ENCODE measurements at places on chromosomes 4 and X.

DNA sequence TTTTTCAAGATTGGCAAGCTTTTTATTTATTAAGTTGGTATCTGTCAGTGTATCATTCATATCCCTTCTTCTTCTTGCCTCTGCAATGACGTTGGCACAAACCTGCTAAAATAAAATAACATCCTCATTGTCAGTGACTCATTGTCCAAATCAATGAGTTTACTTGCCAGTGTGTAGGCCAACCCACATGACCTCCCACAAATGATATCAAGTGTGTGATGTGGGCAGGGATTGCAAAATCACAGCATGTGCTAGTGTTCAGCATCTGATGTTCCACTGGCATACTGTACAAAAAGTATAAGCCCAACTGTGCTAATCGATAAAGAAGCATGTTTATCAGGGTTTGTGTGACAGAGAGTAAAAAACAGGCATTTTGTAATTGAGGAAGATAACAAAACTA is 25.5 kb downstream of the GPAT3 start:
- H3K36me3 ChIP-seq: no peaks in the 10 kb centered on the region
- no peaks in the 10 kb centered on the region for H3K27me3 ChIP-seq
- DNase-seq: no peak

DNA sequence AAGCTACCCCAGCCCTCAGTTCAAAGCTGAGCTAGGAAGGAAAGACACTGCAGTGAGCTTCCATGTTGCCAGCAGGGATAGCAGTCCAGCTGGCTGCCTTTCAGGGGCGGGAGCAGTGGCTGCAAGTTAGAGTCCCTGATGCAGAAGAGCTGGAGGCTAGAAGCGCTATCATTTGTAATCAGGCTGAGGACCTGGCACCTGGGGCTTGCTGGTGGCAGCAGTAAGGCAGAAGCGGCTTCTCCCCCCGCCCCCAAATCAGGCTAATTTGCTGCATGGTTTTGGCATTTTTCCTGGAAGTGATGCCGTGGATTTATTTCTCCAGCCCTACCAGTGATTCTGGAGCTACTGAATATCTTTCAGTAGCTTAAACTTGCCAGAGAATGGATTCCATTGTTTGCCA is 203.3 kb downstream of the CLCN4 start:
- no peak for DNase-seq
- H3K27ac ChIP-seq: no peak overlapping the region
- no peaks in the 10 kb centered on the region for H3K4me1 ChIP-seq
- H3K4me3 ChIP-seq: no peak overlapping the region
- H3K36me3 ChIP-seq: no peaks in the 10 kb centered on the region

GRCh38 chr4:8203052-8203401 is 3.9 kb downstream of the SH3TC1 start:
- H3K27me3 ChIP-seq: no peaks in the 10 kb centered on the region
- H3K27ac ChIP-seq: no peak overlapping the region
- no peaks in the 10 kb centered on the region for H3K36me3 ChIP-seq
- no peak overlapping the region for H3K4me3 ChIP-seq
- no peak for DNase-seq
- peaks cover 36% of the 10 kb centered on the region for H3K4me1 ChIP-seq

- H3K27ac ChIP-seq: no peak overlapping the region
- H3K27me3 ChIP-seq: no peaks in the 10 kb centered on the region
- H3K36me3 ChIP-seq: no peaks in the 10 kb centered on the region
- peaks cover 32% of the 10 kb centered on the region for H3K4me1 ChIP-seq
- DNase-seq: no peak
These were observed 28.1 kb downstream of the ANK2 start for GRCh38 chr4:113077575-113077974.

DNA sequence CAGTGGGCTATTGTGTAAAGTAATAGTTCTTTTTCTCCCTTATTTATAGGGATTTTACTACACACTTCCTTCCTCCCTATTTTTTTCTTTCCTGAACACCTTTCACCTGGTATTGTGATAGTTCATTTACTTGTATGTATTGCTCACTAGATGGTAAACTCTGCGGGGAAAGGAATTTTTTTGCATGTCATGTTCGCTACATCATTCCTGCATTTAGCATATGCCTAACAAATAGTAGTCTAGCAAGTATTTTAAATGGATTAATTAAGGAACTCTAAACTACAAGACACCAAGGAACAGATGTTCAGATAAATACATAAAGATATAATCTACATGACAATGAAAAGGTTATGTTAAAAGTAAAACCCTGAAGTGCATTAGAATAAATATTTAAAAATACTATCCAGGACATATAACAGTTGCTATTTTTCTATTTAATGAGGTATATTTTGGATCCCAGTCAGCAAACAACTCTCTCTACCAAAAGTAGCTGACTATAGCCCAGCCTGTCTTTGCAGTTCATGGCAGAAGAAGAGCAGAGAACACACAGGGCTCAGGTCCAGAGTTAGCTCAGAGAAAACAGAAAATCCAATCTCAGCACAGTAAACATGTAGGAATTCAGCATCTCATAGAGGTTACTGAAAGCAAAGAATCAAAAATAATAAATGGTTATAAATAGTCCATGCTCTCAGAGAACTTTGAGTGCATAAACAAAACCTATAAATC is 87.8 kb downstream of the PACRGL start:
- H3K27ac ChIP-seq: no peak overlapping the region
- no peak overlapping the region for H3K4me3 ChIP-seq
- no peaks in the 10 kb centered on the region for H3K36me3 ChIP-seq
- no peaks in the 10 kb centered on the region for H3K4me1 ChIP-seq
- no peak for DNase-seq
- H3K27me3 ChIP-seq: no peaks in the 10 kb centered on the region

DNA sequence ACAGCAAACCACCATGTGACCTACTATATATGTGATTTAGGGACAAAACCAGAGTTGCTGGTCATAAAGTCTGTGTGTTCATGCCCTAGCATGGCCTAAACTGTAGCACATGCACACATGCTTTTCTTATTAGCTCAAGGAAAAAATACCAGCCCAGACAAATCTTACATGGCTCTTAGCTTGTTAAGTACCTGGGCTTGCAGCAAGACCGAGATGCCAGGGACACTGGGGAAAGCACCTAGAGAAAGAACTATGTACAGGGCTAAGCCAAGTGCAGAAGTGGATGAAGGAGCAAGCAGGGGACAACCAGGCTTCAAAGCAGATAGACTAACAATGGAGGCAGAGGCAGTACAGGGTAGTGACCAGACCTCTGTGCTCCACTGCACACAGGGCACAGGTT is 3.4 kb upstream of the GABRE start:
- H3K27me3 ChIP-seq: no peaks in the 10 kb centered on the region
- no peaks in the 10 kb centered on the region for H3K36me3 ChIP-seq
- no peaks in the 10 kb centered on the region for H3K4me1 ChIP-seq
- H3K27ac ChIP-seq: no peak overlapping the region

DNA sequence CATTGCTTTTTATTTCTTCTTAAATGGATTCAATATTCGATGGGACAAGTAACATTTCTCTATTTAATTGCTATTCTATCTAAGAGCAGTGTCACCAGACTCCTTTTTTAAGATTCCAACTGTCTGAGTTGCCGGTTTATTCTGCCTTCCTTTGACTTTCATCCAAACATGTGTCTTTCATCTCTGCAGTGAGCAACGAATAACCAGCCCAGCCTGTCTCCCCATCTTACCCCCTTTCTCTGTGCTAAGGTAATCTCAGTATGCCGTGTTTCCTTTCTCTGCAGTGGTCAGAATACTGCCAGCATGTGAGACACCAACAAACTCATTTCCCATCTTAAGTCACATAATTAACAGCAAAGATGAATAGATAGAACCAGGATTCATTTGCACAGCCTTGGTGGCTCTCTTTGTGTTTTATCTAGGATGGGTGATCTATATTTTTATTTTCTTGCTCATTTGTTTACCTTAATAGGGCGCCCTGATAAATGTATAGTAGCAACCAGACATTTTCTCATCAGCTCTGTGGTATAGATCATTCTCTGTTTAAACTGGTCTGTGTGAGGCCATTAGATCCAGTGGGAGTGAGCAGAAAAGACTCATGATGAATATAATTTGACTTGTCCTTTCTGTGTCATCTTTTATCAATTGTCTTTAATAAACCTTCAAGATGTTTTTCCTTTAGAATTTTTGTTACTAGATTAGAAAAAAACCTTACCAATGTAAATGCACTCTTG is 394.8 kb upstream of the IGFBP7 start:
- no peaks in the 10 kb centered on the region for H3K36me3 ChIP-seq
- no peak for DNase-seq
- H3K27ac ChIP-seq: no peak overlapping the region
- H3K4me3 ChIP-seq: no peak overlapping the region
- no peaks in the 10 kb centered on the region for H3K27me3 ChIP-seq

GRCh38 chr4:183374950-183375555 is 52.8 kb upstream of the CLDN24 start:
- H3K4me3 ChIP-seq: no peak overlapping the region
- DNase-seq: no peak
- H3K27ac ChIP-seq: no peak overlapping the region

DNA sequence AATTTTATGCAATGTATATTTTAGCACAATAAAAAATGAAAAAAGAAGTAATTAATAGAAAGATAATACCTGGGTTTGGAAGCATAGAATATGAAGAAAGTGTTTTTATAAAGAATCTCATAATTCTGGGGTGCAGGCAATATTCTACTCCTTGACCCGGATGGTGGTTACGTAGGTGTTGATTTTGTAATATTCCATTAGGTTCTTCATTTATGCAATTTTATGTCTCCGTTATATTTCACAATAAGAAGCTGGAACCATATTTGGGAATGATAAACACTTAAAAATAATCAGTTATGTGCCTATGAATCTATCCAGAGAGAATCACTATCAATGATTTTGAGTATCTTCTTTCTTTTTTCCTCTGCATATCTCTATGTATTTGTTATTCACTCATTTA is 38.5 kb downstream of the CHRNA9 start:
- H3K4me3 ChIP-seq: no peak overlapping the region
- H3K27ac ChIP-seq: no peak overlapping the region
- no peak for DNase-seq
- peaks cover 18% of the 10 kb centered on the region for H3K4me1 ChIP-seq
- H3K36me3 ChIP-seq: no peaks in the 10 kb centered on the region

- DNase-seq: no peak
- no peak overlapping the region for H3K27ac ChIP-seq
- H3K4me1 ChIP-seq: peaks cover 19% of the 10 kb centered on the region
- no peak overlapping the region for H3K4me3 ChIP-seq
- H3K36me3 ChIP-seq: no peaks in the 10 kb centered on the region
These were observed 268.5 kb upstream of the LDB2 start for GRCh38 chr4:17166954-17167353.

GRCh38 chr4:61630548-61630947 is 430.4 kb downstream of the ADGRL3 start:
- H3K4me1 ChIP-seq: no peaks in the 10 kb centered on the region
- no peak for DNase-seq
- H3K27me3 ChIP-seq: no peaks in the 10 kb centered on the region
- H3K27ac ChIP-seq: no peak overlapping the region
- no peak overlapping the region for H3K4me3 ChIP-seq

DNA sequence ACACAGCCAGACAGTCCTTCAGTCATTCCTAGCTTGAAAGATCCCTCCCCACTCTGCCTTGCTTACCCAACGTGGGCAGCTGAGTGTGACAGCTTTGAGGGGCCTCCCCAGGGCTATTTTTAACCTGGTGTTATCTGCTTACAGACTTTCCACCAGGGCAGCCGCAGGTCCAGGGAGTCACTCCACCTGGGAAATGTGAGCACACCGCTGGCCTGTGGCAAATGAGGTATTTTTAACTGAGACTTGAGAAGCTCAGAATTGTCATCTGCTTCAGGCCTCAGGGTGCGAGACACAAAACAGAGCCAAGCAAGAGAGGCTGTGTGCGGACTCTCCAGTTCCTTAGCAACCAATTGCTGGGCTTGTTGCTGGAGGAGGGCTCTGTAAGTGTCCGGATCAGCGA is 13.0 kb downstream of the CORIN start:
- no peaks in the 10 kb centered on the region for H3K36me3 ChIP-seq
- H3K4me1 ChIP-seq: 0 out of 2 replicates have a peak, but pooled peaks cover 2% of the 10 kb centered on the region
- H3K4me3 ChIP-seq: no peak overlapping the region
- no peak overlapping the region for H3K27ac ChIP-seq
- no peaks in the 10 kb centered on the region for H3K27me3 ChIP-seq

DNA sequence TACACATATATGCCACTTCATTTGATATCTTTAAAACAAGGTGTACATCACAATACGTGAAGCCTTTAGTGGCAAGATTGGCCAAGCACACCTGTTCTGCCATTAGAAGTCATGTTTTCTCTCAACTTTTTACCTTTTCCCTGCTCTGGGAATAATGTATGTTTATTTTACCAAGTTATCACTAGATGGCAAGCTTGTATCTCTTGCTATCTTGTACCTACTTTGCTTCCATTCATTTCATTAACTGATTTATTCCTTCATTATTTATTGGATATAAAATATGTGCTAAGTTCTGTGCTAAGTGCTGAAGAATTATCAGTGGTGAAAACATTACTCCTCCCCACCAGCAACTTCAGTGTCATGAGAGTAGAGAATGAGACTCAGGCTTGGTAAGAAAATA is 245.5 kb downstream of the ANK2 start:
- H3K36me3 ChIP-seq: no peaks in the 10 kb centered on the region
- no peaks in the 10 kb centered on the region for H3K27me3 ChIP-seq
- no peak overlapping the region for H3K27ac ChIP-seq
- DNase-seq: no peak
- H3K4me1 ChIP-seq: peaks cover 16% of the 10 kb centered on the region

DNA sequence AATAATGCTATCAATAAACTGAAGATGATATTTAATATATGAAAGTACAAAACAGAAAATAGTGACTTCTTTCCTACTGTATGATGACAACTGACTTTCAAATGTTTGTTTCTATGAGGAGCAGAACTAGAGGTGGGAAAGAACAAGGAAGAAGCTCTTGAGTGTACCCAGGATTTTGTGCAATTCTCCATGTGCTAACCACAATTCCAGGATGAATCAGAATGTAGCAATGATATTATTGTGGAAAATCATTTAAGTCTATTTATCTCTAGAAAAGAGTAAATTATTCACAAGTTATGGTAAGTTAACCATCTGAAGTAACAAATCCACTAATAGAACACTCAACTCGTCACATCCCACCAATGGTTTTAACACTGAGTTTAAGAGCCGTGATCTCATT is 324.1 kb upstream of the EMCN start:
- H3K27me3 ChIP-seq: no peaks in the 10 kb centered on the region
- H3K36me3 ChIP-seq: no peaks in the 10 kb centered on the region
- no peak overlapping the region for H3K4me3 ChIP-seq
- DNase-seq: no peak
- no peaks in the 10 kb centered on the region for H3K4me1 ChIP-seq
- no peak overlapping the region for H3K27ac ChIP-seq

DNA sequence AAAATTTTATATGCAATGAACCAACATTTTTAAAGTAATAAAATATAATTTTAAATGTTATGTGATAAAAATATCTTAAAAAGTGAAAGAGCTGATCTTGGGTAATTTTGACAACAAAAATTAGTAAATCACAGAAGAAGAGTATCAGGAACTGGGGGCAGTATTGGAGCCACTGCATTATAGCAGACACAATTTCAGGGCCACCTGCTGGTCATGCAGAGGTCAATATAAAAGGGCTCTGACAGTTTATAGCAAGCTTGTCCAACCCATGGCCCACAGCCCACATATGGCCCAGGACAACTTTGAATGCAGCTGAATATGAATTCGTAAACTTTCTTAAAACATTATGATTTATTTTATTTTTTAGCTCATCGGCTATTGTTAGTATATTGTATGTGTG is 13.0 kb upstream of the LEF1 start:
- no peaks in the 10 kb centered on the region for H3K27me3 ChIP-seq
- H3K4me1 ChIP-seq: no peaks in the 10 kb centered on the region
- no peak overlapping the region for H3K4me3 ChIP-seq
- DNase-seq: peak; percentile 43

- H3K27me3 ChIP-seq: no peaks in the 10 kb centered on the region
- no peak for DNase-seq
- peaks cover 4% of the 10 kb centered on the region for H3K4me1 ChIP-seq
- no peaks in the 10 kb centered on the region for H3K36me3 ChIP-seq
These were observed 8.8 kb upstream of the FAM9C start for GRCh38 chrX:13053171-13053570.
